ENCODE measurements at places on chromosomes 12 and 14.

DNA sequence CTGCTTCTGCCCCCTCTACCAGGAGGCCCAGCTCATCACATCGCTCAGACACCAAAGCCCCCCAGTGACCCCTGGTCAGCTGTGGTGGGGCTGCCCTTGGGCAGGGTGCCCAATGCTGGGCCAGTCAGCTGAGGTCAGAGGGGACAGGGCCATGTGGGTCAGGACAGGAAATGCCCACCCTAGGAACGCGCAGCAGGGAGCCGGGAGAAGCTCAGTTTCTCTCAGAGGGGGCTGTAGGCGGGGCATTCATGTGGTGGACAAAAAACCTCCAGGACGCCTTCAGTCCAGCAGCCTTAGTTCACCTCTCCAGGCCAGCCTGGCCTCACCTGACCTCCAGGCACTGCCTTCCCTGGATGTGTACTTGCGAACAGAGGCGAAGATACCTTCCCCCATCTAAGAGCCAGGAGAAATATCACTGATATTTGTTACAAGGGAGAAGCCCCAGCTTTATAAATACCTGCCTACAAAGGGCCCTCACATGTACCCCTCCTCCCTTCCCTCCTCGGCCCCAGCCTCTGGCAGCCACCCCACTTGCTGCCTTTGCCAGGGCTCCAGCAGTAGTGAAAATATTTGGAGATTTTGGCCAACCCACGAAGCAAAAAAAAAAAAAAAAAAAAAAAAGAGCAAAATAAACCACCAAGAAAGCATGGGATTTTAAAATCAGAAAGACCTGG is 41.9 kb upstream of the PLEKHG6 start:
- DNase-seq: no peak

- no peak for DNase-seq
Measured at GRCh38 chr14:21626491-21627230, 8.1 kb downstream of the OR10G2 start.

DNA sequence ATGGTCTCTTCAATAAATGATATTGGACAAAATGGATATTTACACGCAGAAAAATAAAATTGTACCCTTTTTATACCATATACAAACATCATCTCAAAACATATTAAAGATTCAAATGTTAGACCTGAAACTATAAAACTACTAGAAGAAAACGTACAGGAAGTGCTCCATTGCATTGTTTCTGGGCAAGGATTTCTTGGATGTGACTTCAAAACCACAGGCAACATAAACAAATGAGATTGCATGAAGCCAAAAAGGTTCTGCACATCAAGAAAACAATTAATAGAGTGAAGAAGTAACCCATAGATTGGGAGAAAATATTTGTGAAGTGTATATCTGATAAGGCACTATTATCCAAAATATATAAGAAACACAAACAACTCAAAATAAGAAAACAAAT is 812.4 kb downstream of the NRXN3 start:
- DNase-seq: no peak

GRCh38 chr12:28883406-28883997 is 265.6 kb upstream of the FAR2 start:
- no peak for DNase-seq

GRCh38 chr14:105200074-105200473 is 19.0 kb upstream of the NUDT14 start:
- no peak for DNase-seq

- no peak for DNase-seq
Measured at GRCh38 chr14:21924479-21924878, 250.9 kb upstream of the OR4E1 start.

DNA sequence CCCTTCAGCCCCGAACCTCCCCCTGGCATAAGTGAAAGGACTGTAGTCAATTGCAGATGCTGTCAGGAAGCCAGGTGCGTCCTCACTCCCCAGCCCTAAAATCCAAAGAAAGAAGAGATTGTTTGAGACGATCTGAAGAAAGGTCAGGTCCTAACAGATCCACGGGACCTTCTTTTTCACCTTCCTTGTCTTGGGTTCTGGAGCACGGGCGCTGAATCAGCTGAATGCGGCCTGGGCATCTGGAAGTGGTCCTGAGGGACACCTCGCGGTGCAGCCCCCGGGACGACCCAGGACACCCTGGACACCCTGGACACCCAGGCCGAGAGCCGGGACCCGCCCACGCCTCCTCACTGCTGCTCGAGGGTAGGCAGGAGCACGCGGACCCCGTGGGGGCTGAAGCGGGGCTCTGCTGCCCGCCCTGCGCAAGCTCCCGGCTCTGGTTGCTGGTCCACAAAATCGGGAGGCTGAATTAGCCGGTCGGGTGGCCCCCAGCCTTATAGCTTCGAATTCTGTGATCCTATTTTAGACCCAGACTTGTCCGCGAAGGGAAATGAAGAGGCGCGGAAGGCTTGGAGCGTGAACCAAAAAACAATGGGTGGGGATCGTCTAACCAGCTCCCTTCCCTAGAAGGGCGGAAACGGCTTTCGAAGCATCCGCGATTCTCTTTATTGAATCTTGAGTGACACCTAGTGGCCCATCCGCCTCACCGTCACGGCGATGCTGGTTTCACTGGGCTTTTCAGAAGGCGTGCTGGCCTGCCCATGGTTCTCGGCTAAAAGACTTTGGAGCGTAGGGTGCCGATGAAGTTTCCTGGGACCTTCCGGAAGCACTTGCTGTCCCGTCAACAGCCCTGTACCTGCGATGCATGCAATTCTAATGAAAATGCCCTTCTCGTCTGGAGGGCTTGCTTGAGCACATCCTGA is 46.4 kb upstream of the PLXNC1 start:
- peak; percentile 27 for DNase-seq

GRCh38 chr12:104764225-104765091 is 193.6 kb downstream of the SLC41A2 start:
- DNase-seq: no peak

DNA sequence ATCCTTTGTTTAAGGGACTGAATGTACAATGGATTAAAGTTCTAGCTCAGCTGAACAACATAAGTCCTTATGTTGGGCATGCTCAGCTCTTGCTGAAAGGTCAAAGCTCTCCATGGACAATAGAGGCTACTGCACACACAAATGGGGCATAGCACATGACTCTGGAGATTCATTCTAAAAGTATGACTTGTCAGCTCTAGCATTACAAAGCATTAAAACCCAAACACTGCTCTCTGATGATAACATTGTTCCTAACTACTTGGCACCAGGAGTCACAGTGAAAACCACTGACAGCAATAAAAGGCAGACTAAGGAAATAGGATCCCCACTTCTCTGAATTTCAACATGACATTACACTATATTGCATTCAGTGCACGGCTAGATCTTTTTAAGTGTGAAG is 21.9 kb upstream of the FSCB start:
- no peak for DNase-seq

DNA sequence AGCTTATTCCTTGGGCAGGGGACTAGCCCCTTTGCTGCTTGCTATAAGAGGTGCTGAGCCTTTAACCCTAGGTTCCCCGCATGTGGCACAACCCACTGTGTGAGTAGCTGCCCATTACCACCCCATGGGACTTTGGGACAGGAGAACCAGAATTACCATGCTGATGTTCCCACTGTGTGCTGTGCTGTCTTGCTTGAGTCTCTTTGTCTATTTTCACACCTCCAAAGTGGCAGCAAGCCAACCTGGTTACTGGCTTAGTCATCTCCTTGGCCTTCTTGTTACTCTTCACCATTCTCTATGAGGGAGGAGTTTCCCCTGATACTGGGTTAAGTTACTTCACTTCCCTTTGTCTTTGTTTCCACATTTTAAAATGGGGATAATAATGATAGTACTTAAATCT is 73.4 kb upstream of the ETV6 start:
- no peak for DNase-seq

DNA sequence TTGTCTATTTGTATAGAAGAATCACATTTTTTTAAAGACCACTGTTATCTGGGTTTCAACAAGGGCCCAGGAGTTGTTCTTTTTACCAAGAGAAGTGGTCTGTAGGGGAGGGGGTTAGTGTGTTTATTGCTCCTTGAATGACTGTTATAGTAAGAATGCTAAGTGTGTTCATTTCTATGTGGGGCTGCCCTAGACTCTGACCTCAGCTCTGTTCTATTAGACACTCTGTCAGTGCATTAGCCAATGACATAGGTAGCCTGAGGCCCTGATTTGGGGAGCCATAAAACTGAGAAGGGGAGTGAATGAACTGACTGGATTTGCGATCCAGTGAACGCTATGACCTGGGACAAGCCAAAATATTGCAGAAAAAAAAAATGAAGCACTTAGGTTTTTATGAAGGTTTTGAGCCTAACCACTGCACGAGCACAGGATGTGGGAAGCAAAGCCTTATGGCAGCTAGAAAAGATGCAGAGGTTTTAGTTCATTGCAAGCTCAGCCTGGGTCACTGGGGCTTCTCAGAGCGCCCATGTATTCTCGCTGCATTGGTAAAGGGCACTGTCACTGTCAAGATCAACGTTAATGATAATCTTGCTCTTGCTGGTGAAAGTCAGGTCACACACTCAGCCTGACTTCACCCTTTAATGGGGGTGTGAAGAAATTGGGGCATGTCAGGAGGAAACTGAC is 63.8 kb downstream of the PRKCH start:
- DNase-seq: no peak

- no peak for DNase-seq
Measured at GRCh38 chr14:70170976-70171375, 17.8 kb downstream of the SLC8A3 start.
